ENCODE measurements at places on chromosomes 2 and 18.
A peak's percentile ranks its signal among the peaks of the same experiment; 100 is the strongest.

DNA sequence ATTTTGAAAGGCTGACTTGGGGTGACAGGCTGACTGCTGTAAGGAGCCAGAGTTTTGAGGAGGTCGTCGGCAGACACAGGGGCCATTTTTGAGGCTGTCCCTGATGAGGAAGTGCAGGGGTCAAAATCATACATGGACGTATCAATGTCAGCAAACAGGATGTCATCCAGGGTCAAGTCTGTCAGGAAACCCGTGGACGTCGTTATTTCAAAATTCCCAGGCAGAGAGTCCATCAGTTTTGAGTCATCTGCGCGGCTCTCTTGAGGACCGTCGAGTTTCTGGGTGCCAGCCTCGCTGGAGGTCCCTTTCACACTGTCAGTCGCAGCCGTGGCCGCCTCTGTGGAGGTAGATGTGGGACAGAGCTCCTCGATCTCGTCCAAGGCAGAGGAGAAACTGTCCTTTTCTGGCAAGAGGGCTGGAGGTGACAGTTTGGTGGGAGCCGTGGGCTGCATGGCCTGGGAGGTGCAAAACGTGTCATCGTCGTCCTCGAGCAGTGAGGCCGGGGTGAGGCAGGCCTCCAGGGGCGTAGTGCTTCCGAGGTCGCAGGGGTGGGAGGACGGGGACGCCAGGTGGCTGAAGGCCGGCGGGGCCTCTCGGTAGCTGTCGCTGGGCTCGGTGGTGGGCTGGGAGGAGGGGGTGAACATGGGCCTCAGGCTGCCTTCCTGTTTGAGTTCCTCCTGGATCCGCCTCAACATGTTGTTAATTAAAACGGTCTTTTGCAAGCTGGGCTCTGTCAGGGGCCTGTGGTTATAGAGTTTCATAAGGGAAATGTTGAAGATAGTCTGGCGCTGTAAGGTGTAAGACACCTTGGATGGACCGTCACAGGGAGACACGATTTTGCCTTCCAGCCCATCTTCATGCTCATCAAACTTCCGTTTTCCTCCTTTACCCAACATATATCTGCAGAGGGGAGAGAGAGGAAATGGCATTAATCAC is 17.5 kb downstream of the SERTAD2 start:
- DNase-seq, result no peak

DNA sequence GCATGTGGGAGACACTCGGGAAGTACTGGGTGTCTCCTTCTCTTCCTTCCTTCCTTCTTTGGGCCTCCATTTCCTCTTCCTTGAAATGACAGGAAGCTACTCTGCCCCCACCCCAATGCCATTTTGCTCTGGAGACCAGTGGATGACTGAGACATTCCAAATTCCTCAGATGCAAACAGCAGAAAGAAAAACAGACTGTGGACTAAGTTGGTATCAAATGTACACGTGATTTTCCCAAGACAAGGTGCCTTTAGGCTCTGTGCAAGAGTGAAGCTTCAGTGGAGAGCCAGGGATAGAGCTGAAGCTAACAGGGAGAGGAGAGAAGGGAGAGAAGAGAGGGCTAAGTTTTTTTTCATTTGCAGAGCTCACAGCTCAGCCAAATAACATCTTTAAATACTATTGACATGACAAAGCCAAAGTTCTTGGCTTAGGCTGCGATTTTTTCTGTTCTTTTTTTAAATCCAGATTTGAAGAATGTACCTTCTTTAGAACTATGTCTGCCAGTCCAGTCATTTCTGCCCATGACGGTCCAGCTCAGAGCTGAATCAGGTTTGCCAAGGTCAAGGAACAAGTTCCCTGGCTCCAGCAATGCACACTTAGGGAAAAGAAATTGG is 84.5 kb upstream of the LCLAT1 start:
- peak; percentile 79 for DNase-seq

DNA sequence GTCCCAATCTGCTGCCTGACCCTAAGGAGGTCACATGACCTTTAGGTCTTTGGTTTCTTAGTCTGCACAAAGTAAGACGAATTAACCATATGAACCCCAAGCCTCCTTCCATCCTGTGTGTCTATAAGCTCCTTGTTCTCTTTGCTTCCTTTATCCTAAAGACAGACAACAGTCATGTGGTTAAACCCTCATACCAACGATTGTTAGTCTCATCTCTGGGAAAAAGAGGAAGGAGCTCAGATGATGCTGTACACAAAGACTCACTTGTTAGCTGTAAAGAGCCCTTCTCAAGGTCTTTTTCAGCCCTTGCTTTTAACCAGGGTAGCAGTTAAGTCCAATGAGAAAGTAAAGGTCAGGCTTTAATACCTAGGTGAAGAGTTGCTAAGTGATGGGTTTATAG is 443.7 kb downstream of the TNS1 start:
- no peak for DNase-seq

DNA sequence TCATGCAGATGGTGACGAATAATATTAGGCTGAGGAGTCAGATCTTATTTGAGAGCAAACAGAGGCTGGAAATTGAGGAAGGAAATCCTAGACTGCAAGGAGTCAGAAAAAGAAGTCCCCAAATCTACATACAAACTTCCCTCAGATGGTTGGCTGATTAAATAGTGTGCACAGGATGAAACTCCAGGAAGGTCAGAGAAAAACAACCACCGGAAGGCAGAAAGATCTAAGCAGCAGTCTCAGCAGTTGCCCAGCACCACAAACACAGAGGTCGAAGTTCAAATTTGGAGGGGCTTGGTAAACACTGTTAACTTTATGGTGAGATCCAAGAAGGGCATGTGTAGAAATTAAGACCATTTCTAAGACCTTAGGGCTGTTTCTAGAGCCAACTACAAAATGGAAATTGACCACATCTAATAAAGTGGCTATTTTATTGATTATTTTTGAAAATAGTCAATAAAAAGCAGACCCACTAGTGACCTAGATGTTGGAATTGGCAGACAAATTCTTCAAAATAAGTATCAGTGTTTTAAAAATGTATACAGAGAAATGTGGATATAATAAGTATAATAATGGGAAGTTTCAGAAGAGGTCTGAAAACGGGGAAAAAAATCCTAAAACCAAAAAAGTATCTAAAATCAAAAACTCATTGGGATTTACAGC is 134.8 kb downstream of the GALNT1 start:
- no peak for DNase-seq

DNA sequence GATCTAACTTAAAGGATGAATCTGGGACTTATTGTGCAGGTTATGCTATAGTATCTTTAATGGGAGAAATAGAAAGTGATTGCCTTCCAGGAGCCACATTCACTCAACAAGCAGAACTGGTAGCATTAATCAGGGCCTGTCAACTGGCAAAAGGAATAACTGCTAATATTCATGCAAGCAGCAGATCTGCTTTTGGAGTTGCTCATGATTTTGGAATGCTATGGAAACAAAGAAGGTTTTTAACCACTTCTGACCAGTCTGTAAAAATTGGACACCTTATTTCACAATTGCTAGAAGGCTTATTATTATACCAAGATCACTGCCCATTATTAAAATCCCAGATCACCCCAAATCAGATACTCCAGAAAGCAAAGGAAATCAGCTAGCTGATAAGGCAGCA is 200.4 kb downstream of the MREG start:
- no peak for DNase-seq

DNA sequence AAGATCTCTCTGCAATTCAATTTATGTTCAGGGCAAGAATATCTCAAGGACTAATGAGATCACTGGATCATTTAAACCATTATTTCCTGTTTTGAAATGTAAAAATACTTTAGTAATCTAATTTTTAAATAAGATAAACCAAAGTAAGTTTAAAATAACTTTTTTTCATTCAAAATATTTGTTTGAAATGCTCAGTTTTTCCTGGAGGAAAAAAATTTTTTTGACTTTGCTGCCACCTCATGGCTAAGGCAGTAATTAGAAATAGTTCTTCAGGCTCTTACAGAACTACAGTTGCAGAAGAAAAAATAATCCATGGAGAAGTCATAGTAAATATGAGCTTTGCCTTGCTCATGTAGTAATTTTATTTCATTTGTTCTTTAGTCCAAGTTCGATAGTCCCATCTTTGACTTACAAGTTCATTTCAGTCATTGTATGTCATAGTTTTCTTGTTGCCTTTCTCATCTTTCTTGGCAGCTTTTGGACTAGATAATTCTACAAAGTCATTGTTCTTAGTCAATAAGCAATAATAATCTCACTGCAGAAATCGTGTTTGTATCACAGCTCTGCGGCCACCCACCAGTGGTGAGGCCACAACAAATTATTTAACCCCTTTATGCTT is 127.4 kb downstream of the DPP4 start:
- DNase-seq, result no peak

DNA sequence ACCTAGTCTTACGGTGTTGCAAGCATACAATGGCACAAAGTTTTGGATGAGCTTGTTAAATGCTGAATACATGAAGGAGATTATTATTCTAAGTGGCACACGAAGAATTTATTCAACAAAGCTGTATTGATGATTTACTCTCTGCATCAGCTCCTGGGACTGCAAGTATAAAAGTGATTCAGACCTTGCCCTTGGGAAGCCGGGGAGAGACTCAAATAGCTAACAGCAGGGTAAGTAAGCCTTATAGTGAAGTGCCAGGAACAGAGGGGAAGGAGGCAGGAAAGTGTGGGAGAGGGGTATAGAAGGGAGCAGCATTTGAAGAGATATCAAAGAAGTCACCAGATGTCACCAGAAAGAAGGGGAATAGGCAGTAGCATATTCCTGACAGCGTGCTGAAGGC is 115.4 kb downstream of the MCFD2 start:
- no peak for DNase-seq

GRCh38 chr2:146207901-146208300 is 1636.9 kb upstream of the ACVR2A start:
- DNase-seq, result no peak

DNA sequence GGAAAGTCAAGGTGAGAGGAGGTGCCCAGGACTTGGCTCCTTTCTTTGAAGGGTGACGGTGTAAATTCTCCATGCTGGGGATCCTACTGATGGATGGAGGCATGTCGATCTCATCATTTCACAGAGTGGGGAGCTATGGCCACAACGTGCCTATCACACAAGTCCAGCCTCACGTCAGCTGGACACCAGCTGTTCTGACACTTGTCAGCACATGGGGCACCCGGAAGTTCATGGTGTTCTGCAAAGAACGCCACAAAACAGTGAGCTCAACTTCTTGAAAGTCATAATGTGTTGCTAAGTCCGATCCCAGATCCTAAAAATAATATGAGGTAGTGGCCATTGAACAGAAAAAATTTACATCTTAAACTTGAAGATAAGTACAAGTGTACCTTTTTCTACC is 12.3 kb downstream of the PAX8 start:
- no peak for DNase-seq

GRCh38 chr18:68666381-68666780 is 48.5 kb downstream of the TMX3 start:
- DNase-seq, result no peak

DNA sequence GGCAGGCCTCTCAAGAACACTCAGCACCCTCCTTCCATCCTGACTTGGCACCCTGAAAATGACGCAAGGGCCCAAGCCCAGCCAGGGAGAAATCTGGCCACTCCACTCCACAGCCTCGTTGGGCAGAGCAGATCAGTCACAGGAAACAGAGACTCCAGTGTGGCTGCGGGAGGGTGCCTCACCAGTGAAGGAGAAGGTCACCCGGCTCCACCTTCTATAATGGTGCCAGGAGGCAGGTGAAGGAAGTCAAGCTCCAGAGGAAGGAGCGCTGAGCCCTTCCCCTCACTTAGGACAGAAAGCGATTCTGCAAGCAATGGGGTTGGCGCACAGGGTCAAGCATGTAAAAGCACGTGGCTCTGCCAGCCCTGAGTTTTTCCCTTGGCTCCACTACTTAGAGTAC is 35.3 kb downstream of the CRACDL start:
- DNase-seq, result no peak

DNA sequence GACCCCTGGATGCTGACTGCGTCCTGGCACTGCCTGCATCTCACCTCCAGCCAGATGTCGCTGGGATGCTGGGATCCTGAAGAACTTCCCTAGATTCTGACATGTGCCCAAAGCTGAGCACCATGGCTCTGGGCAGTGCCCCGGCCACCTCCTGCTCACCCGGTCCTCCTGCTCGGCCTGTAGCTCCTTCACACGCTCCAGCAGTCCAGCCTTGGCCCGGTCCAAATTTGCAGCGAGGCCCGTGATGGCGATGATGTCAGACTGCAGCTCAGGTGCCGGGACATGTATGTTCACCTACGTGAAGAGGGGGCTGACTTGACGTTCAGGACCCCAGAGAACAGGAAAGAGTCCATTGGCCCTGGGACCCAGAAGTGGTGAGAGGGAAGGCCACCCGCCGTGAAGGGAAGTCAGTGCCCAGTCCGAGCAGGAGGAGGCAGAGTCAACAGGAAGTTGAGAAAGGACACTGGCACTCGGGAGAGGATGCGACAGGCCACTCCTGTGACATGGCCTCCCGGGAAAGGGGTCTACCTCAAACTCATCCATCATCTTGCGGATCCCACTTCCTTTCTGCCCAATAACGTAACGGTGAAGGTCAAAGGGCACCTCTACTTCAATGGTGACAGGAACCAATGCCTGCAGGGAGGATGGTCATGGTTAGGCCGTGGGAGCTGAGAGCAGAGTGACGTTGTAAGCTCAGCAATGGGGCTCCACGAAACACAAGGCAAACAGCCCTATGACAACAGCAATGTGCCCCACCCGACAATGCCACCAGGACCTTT is 46.7 kb downstream of the ANO7 start:
- DNase-seq, result no peak

GRCh38 chr2:69560147-69560482 is 83.4 kb downstream of the AAK1 start:
- no peak for DNase-seq

DNA sequence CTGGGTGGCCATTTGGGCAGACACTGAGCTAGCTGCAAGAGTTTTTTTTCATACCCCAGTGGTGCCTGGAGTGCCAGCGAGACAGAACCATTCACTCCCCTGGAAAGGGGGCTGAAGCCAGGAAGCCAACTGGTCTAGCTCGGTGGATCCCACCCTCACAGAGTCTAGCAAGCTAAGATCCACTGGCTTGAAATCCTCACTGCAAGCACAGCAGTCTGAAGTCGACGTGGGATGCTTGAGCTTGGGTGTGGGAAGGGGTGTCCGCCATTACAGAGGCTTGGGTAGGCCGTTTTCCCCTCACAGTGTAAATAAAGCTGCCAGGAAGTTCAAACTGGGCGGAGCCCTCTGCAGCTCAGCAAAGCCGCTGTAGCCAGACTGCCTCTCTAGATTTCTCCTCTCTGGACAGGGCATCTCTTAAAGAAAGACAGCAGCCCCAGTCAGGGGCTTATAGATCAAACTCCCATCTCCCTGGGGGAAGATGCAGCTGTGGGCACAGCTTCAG is 69.6 kb upstream of the WDSUB1 start:
- no peak for DNase-seq

GRCh38 chr2:16507655-16508489 is 157.8 kb downstream of the CYRIA start:
- peak; percentile 33 for DNase-seq

All from MG63 (cell line).